ENCODE measurements at places on chromosomes 4 and X.

GRCh38 chrX:103941201-103941975 lies 21.0 kb upstream of the TMSB15B start:
- DNase-seq, result no peak

- DNase-seq, result no peak
Observed at GRCh38 chrX:72487661-72488060, 85.0 kb downstream of the HDAC8 start.

DNA sequence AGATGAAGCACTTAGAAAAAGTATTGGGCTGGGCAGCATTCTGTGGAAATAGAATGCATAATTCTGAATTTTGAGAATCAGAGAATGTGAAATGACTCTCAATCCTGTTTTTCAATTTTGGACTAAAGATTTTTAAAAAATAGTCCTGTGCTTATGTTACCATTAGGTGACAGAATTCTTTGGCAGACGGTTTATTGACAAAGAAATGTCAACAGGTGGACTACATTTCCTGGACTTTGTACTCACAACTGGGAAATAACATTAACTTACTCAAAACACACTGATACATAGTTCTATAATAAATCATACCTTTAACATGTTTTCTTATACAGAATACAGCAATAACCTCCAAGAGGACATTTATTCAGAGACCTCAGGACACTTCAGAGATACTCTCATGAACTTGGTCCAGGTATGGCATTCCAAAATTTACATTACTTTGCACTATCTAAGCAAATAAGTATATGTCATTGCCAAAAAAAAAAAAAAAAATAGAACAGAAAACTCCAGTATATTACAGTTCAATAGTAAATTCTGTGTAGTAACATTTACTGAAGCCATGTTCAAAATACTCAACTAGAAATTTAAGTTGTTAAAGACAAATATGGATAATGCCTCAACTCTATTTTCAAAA lies 72.7 kb downstream of the ANXA10 start:
- no peak for DNase-seq

DNA sequence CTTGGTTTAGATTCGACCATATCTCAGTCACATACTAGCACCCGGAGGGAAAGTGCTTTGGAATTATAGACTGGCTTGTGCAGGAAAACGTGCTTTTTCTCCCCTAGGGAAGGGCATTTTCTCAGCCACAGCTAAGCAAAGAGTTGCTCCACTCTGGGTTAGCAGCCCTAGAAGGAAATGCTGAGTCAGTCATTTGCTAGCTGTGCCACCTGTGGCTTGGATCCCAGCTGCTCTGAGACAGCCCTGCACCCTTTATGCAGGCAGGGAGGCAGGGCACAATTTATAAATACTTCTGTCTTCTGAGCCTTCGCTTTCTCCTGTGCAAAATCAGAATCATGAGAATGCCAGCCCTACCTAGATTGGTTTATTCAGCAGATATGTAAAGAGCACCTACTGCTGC lies 1.3 kb upstream of the USP51 start:
- no peak for DNase-seq

DNA sequence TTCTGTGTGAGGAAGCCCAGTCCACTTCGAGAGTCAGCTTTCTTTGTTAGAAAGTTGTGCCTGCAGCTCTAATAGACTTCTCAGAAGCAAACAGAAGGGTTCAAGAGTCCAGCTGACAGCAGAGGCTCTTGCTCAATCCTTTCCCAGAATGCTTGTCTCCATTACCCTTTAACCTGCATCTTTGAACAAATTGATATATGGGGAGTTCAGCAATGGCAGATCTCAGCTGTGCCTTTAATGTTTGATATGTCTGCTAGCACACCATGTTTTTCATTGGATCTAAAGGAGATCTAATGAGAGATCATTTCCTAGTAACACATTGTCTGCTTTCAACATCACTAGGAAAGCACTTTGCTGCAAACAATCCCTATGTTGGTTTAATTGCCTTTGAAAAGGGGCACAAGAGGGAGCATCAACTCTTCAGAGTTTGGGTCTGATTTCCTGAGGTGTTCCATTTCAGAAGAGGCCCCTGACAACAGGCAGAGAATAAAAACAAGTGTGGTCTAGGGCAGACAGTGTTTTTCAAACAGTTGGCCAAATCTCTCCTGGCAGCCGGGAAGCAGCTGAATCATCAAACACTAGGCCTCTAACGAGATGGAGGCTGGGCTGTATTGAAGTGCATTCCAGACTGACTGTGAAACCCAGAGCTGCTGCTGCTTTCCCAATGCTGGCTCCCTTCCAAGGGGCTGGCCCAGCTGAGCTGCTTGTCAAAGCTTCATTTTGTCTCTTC lies 55.5 kb downstream of the LUZP4 start:
- no peak for DNase-seq

DNA sequence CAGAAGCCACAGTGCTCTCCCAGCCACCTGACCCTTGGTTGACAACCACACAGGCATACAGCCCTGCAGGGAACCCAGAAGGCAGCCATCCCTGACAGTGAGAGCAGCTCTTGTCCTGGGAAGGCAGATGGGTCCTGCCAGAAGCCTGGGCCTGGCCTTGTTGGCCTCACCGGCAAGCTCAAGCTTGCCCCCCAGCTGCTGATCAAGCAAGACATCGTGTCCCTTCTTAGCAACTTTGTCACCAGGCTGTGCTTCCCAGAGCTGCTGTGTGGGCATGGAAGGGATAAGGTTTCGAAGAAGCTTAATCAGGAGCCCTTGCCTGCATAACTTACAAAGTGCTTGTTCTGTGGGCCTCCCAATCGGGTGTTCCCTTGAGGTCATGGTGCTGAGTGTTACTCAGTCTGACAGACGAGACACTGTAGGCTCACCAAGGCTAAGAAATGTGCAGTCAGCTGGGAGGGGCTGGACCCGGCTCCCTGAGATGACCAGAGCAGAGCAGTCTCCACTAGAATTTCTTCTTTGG lies 6.8 kb upstream of the ABLIM2 start:
- DNase-seq, result no peak

- DNase-seq, result no peak
Observed at GRCh38 chrX:9438933-9439494, 25.8 kb upstream of the TBL1X start.

- DNase-seq, result no peak
Observed at GRCh38 chrX:23263892-23264291, 70.8 kb upstream of the PTCHD1 start.

DNA sequence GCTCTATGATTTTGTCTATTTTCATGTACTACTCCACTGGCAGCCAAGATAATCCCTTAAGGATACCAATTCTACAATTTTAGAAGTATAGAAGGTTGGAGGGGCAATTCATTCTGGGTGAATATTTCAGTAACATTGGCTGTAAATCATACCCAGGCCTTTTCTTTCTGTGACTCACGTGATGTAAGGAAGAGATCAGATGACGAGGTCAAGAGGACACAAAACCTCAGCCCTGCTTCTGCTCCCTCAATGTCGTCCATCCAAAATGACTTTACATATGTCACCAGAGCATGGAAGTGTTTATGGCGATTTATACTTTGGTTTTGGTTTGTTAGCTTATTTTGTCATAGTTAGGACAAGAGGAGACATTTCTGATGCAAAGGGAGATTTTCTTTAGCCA lies 70.7 kb upstream of the SLC4A4 start:
- DNase-seq, result no peak

DNA sequence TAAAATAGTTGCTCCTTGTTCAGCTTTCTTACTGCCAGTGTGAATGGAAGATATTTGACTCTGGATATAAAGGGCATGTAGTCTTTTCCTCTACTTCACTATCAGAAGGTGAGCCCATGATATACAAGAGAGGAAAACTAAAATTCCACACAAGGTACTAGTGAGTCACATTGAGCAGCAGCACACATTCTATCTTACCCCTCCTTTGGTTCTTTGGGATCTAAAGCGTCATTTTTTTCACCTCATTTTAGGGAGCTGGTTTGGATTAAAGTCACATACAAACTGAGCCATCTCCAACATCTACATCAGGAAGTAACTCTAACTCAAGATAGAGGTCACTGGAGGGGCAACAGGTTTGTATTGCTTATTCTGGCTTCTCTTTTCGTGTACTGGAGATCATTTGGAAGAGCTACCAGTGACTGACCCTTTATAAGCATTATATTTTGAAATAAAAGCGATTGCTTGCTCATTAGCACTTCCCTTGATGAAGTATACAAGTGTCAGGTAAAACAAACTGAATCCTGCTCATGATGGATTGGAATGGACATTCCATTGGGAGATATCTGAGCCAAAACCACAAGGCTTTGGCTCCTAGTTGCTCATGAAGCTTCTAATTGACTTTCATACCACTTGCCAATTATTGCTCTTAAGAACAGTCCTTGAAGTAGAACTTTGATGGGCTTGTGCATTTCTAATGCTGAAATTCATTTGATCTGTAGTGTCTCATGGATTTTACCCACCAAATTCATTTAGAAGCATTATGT lies 124.1 kb downstream of the SPCS3 start:
- DNase-seq, result no peak

- DNase-seq, result no peak
Observed at GRCh38 chrX:129663171-129663570, 8.4 kb upstream of the APLN start.

DNA sequence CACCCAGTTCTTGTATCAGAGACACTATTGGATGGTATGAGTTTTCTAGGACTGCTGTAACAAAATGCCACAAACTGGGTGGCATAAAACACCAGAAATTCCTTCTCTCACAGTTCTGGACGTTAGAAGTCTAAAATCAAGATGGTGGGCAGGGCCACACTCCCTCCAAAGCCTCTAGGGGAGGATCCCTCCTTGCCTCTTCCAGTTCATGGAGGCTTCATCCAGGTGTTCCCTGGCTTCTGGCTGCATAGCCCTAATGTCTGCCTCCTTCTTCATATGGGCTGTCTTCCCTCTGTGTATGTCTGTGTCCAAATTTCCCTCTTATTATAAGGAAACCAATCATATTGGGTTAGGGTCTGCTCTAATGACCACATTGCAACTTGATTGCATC lies 38.4 kb upstream of the RASL11B start:
- DNase-seq, result no peak

GRCh38 chr4:78987683-78988082 lies 48.4 kb upstream of the PAQR3 start:
- DNase-seq, result no peak

Measured in stimulated activated CD8-positive, alpha-beta memory T cell treated with anti-CD3 and anti-CD28 coated beads, Interleukin-7, amount 100 ng/mL, for 1 hour (primary cell).